Stimulated activated CD8-positive, alpha-beta memory T cell treated with anti-CD3 and anti-CD28 coated beads, Interleukin-4, amount 100 ng/mL, for 1 hour (primary cell): ENCODE measurements at places on chromosomes 2 and 18.

- no peak for DNase-seq
Measured at GRCh38 chr2:99701503-99701902, 211.7 kb upstream of the REV1 start.

GRCh38 chr2:233131936-233132720, 72.0 kb downstream of the INPP5D start:
- no peak for DNase-seq

DNA sequence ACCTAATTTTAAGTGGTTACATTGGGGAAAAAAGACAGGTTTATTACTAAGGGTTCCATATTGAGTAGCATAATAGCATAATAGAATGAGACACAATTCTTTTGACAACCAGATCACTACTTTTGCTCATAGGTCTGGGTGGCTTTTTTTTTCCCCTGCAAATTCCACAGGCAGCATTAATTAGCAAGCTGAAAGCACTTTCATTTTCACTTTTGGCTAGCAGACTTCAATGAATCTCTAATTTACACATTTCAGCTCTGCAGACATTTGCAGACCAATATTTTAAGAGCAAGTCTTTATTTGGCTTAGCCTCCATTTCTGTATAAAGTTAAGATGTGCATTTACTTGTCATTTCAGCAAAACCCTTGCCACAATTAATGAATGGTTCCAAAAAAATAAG, 185.5 kb downstream of the NOL4 start:
- DNase-seq: no peak

- DNase-seq: no peak
Measured at GRCh38 chr18:41618147-41618546, 336.9 kb upstream of the PIK3C3 start.

- DNase-seq: peak; percentile 20
Measured at GRCh38 chr2:203869223-203870042, 1.9 kb downstream of the CTLA4 start.

GRCh38 chr18:41569867-41570266, 385.2 kb upstream of the PIK3C3 start:
- DNase-seq: no peak

DNA sequence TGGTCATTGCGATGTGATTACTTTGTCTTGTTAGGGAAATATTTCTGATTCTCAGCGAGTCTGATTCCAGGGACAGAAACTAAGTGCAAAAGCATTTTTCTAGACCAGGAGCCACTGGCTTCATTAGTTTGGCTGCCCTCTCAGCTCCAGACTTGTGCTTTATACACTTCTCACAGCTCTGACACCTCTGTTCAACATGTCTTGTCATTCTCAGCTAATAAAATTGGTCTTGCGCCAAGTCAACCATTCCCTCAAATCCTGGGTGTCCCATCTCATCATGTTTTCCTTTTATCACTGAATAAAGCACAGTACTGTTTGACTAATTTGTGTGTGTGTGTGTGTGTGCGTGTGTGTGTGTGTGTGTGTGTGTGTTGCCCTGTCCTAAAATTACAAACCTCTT, 215.5 kb upstream of the EPHA4 start:
- DNase-seq: no peak

GRCh38 chr2:61537277-61537949, 743 bp downstream of the XPO1 start:
- DNase-seq: peak; percentile 18

DNA sequence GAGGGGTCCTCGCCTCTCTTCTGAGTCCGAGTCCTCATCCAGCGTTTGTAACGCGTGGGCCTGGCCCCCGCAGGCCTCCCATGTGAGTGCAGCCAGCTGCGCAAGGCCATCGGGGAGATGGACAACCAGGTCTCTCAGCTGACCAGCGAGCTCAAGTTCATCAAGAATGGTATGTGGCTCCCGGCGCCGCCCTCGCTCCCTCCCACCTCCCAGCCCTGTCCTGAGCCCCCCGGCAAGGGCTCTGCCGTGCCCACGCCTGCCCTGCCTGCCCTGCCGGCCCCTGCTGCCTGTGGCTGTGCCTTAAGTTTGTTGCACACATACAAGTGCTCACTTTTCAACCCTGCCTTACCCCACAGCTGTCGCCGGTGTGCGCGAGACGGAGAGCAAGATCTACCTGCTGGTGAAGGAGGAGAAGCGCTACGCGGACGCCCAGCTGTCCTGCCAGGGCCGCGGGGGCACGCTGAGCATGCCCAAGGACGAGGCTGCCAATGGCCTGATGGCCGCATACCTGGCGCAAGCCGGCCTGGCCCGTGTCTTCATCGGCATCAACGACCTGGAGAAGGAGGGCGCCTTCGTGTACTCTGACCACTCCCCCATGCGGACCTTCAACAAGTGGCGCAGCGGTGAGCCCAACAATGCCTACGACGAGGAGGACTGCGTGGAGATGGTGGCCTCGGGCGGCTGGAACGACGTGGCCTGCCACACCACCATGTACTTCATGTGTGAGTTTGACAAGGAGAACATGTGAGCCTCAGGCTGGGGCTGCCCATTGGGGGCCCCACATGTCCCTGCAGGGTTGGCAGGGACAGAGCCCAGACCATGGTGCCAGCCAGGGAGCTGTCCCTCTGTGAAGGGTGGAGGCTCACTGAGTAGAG, 14.4 kb upstream of the ALLC start:
- no peak for DNase-seq
